ENCODE measurements at places on chromosomes 3 and 15.

DNA sequence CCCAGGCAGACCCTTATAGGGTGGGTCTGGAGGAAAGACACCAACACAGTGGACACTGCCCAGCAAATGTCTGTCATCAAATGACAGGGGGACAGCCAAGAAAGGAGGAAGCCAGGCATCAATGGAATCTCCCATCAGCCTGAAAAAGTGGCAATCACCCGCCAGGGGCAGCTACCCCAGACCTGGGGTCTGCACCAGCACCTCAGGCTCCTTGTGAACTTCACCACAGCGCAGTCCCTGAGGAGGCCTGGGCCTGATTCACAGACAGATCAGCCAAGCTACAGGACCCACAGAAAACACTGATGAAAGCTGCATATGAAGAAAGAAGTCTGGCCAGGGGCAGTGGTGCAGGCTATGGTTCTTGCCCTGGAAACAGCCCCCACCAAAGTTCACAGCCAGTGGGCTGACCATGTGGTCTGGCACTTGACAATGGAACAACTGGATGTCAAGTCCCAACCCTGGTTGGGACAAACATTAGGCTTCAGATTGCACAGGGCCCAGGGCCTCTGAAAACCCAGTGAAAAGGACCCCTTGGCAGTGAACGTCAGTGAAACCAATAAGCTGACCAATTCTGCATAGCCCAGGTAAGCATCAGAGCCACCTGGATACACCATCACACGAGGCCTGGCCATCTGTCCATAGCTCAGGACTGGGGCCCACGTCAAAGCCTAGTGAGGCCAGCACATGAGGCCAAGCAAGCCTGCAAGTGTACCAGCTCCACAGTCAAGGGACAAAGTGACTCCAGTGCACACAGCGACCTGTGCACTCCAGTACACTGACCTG, 29.1 kb downstream of the ALS2CL start:
- no peak for DNase-seq

DNA sequence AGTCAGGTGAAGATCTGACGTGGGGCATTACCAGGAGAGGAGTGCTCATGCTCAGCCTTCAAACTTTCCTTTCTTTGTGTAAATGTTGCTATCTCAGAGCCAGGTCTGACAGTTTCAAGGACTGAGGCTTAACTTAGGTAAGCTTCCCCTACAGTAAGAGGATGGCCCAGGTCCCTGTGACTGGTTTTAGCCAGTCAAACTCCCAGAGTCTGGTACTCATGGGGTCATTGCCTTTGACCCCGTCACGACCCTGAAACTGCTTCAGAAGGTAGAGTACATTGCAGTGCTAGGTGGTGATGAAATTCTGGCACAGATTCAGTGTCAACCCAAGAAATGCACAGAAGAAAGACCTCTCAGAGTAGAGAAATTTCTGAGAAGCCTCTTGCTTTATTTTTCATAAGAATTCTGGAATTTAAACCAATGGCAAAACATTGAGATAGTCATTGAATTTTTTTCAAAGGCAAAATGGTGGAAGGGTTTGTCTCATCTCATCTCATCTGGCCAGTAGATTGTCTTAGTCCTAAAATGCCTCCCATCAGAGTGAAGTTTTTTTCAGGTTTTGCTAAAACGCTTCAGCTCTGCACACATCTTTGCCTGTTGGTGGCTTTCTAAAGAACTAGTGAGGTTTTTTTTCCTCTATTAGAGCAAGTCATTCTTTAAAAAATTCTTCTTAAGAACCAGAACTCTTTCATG, 23.1 kb downstream of the ZBTB38 start:
- no peak for DNase-seq

DNA sequence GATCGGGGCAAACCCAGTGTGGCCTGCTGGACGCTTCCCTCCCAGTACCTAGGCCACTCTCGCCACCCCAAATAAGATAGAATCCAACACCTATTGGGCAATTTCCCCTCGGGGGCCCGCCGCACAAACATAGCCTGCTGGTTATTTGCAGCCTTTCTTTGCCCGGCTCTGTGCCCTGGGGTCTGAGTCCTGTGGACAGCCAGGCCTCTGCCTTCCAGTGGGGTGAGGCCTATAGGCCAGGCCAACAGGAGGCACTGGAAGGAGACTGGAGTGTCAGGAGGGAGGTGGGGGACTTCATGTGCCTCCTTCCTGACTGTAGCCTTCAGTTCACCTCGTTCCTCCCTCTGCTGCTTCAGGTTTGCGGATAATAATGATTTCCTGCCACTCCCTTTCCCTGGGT, 47.4 kb upstream of the LDHAL6B start:
- DNase-seq, result no peak

GRCh38 chr3:193948459-193948858, 187.5 kb upstream of the HES1 start:
- DNase-seq, result no peak

DNA sequence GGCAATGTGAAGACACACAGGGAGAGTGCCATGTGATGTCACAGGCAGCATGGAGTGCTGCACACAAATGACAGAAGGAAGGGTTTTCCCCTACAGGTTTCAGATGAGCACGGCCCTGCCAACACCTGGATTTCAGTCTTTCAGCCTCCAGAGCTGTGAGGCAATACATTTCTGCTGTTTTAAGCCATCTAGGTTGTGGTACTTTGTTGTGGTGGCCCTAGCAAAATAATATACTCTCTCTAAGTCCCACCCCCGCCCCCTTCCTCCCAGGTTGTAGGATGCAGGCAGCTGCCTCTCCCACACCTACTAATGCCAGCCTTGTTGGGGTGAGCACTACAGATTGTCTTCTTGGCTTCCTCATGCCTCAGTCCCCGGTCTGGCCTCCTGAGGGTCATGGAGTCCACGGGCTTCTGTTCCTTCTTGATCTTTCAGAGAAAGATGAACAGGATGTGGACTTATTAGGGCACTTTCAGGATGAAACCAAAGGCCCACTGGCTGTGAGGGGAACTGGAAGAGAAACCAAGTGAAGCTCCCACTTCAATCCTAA, 180.0 kb downstream of the CD47 start:
- DNase-seq, result no peak

- DNase-seq, result no peak
Measured at GRCh38 chr15:81108427-81108826, 25.6 kb upstream of the CFAP161 start.

GRCh38 chr3:62550439-62550838, 177.1 kb upstream of the FEZF2 start:
- DNase-seq, result no peak

DNA sequence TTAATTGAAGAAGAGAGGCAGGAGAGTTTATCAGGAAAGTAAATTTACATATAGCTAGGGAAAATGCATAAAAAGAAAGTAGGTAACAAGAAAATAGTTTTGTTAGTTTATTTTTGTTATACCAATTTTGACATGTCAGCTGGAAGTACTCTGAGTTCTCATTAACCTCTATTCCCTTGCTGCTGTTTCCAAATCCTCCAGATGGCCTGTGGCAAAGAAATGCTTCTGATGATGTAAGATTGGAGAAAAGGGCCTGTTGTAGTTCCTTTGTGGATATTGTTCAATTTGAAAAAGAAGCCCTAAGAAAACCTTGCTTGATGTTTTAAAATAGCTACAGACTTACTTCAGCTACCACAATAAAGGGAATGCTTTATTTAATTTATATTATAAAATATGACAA, 192.9 kb upstream of the SLITRK3 start:
- no peak for DNase-seq

DNA sequence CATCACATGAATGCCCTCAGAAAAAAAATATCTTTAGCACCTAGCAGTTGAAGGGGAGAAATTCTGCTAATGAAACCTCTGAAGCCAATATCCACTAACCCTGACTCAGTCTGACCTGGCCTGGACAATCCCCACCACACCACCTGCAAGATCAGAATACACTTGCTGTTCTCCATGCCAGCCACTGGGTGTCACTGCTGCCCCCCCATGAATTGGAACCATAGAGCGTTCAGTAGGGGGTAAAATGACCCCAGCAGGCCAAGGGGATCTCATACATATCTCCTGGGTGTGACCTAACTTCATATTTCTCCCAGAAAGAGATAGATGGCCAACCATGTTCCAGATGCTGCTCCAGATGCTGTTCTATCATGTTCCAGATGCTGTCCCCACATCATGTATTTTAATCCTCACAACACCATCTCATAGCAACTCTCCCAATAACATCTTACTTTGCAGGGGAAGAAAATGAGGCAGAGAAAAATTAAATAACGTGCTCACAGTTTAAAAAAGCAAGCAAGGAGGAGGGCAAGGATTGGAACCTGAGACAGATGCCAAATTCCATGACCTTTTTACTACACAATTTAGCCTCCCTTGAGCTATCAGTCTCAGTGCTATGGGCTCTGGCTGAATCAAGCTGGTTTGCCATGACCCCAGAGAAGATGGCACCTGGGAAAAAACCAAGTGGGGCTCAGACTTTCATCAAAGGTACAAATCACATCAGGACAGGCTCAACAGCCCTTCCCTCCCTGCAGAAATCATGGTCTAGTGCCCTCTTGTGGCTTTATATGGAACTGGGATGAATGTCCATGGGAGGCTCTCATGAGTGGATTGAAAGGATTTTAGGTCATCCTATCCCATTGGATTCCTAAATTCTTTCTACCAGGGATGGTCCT, 12.4 kb downstream of the NTRK3 start:
- DNase-seq, result no peak

DNA sequence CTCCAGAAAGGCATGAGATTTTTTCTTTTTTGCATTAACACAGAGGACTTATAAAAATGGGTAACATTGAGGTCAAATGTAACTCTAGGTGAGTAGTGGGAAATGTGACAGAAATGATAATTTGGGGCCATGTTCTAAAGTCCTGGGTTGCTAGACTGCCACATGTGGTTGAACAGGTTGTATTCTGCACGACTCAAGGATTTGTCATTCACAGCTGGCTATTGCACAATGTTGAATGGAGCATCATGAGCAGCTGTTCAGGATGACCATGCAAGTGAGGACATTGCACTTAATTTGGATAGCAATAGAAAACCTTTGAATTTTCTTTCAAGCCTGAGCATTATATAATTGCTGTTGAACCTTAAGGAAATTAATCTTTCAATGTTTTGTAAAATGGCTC, 396.6 kb downstream of the NAALADL2 start:
- DNase-seq, result no peak

- DNase-seq, result no peak
Measured at GRCh38 chr3:173397161-173398110, at the start of gene NLGN1. Gene NLGN1 (plus strand): TSS chr3:173397744.

- DNase-seq, result no peak
Measured at GRCh38 chr3:12734960-12735359, 24.1 kb downstream of the TMEM40 start.

- DNase-seq, result no peak
Measured at GRCh38 chr3:32238453-32239306, at the start of gene CMTM8. Gene CMTM8 (plus strand): TSS chr3:32238680. CDS start chr3:32238973, 293 bp downstream.

DNA sequence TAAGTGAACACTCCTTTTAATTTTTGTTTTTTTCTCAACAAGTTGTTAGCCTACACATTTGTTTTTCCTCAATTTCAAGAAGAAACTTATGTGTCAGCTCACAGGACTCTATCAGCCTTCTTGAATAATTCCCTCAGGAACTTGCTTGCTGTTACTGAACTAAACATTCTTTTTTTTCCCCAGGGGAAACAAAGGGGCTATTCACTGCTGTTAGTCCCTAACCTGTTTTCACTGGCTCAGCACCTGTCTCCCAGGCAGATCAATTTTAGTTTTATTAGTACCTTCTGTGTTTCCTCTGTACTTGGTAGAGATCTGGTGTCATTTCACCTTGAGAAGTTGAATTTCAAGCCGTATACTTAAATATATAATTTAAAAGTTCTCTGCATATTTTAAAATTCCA, 644.6 kb downstream of the CADM2 start:
- DNase-seq, result no peak

GRCh38 chr3:52836986-52837385, 2.2 kb upstream of the MUSTN1 start:
- no peak for DNase-seq

DNA sequence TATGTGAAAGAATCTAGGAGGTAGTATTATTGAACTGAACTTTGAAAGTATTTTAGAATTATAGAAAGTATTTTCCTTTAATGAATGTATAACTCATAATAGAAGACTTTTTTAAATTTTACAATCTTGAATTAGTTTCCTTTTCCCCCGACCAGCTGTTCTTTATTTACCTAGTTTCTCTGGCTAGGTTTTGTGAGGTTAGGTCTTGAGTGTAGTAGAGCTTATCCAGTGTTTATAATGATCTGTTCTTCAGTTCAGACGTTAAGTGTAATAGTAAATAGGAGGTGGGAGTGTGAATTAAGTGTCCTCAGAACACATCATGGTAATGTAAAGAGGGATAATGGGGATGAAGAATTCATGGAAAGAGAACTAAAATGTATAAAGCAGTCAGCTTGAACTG, 93.8 kb downstream of the MYRIP start:
- no peak for DNase-seq

DNA sequence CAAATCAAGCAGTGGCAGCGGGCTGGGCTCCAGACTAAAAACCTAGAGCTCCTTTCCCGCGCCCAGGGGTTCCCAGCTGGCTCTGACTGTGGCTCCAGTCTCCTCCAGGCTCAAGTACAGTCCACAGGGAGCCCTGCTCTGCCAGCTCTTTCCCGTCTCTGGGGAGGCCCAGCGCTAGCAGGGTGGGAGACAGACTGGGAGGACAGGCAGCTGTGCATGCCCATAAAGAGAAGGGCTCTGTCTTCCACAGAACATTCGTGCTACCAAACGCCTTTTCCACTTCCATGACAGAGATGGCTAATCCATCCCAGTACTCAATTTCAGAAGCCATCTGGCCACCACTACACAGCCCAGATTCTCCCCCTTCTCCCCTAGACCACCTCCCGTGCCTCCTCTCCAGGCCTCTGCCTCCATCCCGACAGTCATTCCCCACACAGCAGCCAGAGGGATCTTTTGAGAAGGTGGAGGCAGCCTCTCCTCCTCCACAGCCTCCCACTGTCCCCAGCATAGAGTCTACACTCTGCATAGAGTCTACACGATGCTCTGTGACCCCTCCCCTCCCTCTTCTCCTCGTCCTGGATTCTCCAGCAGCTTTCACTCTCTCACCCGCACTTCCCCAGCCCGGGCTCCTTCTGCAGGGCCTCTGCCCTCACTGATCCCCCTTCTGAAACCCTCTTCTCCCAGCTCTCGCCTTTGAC, 6.8 kb upstream of the DUSP7 start:
- DNase-seq, result no peak

- no peak for DNase-seq
Measured at GRCh38 chr15:73075160-73075859, 23.0 kb downstream of the NEO1 start.

DNA sequence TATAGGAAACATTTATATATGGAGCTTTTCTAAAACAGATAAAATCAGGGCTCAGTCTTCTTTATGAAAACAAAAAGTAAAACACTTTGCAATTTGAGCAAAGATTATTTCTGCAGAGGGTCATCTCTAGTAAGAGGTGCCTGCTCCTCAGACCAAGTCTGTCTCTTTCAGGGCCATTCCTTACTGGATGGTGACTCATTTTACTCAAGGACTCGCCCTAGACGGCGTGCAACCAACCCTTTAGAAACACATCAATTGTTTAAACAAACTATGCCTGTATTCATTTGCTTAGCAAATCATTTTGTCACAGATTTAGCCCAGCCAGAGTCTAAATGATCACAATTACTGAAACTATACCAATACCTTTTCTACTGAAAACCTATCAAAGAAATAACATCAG, 242.8 kb upstream of the ICE2 start:
- DNase-seq, result no peak

- DNase-seq, result no peak
Measured at GRCh38 chr3:4850928-4851265, 128.3 kb upstream of the BHLHE40 start.

GRCh38 chr15:77654975-77655374, 22.3 kb upstream of the LINGO1 start:
- DNase-seq, result no peak
